Naive B cell (primary cell): ENCODE measurements at places on chromosomes 11 and 22. TPM values are rescaled to one million over a fixed set of nuclear protein-coding genes. Genes with fewer than 3 reads are reported as not detected.

GRCh38 chr11:96246718-96247552 lies 96.1 kb downstream of the MAML2 start:
- DNase-seq = no peak
- no peaks in the 10 kb centered on the region for H3K27me3 ChIP-seq
- peaks cover 74% of the 10 kb centered on the region for H3K4me1 ChIP-seq
- H3K4me3 ChIP-seq = peak overlapping the region; percentile 3
- H3K27ac ChIP-seq = peak overlapping the region; percentile 77

DNA sequence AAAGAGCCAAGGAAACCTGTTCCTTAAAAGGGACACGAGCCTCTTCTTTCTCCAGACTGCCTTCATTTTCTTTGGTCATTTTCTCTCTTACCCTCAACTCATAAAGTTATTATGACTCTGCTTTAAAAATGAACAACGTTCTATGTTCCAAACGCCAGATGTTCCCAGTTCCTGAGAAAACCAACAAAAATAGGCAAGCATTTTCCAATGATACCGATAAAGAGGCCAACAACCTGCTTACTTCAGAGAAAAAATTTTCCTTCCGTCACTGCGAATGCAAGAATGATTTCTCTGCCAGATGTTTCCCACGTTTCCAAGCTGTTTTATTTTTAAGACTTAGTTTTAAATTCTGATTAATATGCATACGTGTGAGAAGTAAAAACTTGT lies 315 bp upstream of the TRPC6 start:
- peaks cover 37% of the 10 kb centered on the region for H3K27me3 ChIP-seq
- H3K27ac ChIP-seq = no peak overlapping the region

GRCh38 chr11:121807051-121807450 lies 309.0 kb downstream of the BLID start:
- no peaks in the 10 kb centered on the region for H3K4me1 ChIP-seq
- no peak for DNase-seq
- no peaks in the 10 kb centered on the region for H3K27me3 ChIP-seq
- H3K36me3 ChIP-seq = peaks cover 7% of the 10 kb centered on the region

PLAAT2 gene
- not detected for polyA plus RNA-seq
